ENCODE measurements at places on chromosomes 3 and 15.

DNA sequence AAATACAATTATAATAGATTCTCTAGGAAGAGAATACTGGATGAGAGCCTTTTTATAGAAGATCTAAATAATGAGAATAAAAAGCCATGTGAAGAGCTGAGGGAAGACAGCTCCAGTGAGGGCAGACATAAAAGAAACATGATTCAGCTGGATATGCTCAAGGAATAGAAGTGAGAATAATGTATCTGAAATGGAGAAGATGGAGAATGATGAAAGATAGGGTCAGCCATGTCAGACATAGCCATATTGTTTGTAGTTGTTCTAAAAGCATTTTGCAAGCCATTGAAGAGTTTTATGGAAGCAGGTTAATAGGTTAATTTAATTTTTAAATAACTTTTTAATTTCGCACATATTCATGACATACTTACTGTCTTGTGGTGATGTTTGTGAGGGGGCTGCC, 713.5 kb upstream of the ARPP21 start:
- no peak for DNase-seq

DNA sequence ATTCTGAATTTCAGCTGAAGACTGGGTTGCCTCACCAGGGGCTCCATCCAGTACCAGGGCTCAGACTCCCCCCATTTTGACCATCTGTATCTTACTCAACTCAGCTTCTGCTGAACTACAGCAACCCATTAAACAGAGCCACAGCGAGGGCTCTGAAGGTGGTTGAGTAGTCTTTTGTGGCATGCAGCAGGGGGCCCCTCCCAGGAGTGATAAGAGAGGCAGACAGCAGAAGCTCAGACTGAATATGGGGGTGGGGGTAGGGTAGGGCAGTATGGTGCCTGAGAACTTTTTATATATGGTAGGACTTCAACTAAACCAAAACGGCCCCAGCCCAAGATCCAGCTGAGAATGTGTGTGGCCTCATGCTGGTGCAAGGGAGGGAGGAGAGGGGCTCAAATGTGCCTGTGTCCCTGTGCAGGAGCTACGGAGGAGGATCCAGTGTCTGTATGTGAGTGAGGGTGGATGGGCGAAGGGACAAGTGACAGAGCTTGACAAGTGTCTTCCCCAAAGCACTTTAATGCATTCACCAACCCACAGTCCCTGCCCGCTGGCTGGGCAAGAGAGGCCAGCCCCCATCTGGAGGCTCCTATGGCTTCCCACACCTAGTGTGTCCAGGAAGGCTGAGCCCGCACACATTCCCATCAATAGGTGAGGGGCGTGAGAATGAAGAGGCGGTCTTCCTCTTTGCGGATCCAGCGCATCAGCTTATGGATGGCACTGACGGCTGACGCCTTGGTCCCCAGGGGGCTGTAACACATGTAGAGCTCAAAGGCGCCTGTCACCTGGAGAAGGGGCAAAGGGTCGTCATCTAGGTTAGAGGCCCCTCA, 4.9 kb upstream of the MST1R start:
- no peak for DNase-seq

DNA sequence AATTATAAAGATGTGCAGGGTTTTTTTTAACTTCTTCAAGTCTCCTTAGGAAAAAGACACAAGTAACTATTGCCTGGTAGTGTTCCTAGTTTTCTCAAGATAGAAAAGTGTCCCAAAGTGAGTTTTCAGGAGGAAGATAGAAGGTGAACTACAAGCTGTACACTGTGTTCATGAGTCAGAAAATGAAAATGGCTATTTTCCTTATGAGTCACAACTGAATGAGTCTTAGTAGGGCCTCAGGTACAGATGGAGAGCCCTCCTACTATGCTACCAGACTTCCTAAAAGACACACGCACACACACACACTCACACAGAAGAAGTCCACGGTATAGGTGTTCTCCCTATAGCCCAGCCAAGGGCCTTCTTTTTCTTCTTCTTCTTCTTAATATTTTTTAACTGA, 3.1 kb downstream of the MYO1E start:
- no peak for DNase-seq

- DNase-seq, result no peak
Measured at GRCh38 chr15:98673133-98673532, 24.8 kb downstream of the IGF1R start.

DNA sequence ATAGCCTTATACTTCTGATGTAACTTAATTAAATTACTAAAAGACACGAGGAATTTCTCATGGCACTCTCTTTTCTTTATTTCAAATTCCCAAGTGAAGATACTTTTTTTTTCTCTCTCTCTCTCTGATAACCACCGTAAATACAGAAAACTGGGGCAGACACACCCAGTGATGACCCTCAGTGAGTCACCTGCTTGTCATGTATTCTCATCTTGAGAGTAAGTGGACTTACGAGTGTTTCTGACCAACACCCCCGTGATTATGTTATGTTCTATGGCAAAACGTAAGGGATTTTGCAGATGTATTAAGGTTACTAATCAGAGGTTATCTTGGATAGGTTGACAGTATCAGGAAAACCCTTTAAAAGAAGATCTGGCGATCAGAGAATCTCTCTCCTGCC, 348.8 kb upstream of the ZNF717 start:
- no peak for DNase-seq

GRCh38 chr3:55180936-55181535, 253.2 kb upstream of the LRTM1 start:
- no peak for DNase-seq

DNA sequence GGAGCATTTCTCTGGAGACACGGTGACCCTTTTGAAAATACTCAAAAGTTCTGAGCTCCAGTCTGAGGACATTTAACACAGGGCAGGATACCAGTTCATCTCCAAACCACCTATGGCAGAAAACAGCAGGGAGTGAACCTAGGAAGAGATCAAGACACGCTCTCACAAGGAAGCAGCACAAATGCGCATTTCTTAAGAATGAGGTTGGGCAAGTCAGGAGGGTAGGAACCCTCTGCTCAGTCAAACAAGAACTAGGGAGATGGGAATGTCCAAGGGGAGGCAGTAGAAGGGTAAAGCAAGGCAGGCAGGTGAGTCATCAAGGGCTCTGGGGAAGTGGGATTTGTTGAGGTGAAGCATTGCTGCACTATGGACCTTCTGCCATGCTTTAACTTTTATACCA, 60.3 kb upstream of the PSMD6 start:
- DNase-seq, result no peak

- DNase-seq, result no peak
Measured at GRCh38 chr15:89455535-89455934, 40.8 kb downstream of the RHCG start.

- peak; percentile 53 for DNase-seq
Measured at GRCh38 chr3:155744010-155744625, 753 bp downstream of the PLCH1 start.

DNA sequence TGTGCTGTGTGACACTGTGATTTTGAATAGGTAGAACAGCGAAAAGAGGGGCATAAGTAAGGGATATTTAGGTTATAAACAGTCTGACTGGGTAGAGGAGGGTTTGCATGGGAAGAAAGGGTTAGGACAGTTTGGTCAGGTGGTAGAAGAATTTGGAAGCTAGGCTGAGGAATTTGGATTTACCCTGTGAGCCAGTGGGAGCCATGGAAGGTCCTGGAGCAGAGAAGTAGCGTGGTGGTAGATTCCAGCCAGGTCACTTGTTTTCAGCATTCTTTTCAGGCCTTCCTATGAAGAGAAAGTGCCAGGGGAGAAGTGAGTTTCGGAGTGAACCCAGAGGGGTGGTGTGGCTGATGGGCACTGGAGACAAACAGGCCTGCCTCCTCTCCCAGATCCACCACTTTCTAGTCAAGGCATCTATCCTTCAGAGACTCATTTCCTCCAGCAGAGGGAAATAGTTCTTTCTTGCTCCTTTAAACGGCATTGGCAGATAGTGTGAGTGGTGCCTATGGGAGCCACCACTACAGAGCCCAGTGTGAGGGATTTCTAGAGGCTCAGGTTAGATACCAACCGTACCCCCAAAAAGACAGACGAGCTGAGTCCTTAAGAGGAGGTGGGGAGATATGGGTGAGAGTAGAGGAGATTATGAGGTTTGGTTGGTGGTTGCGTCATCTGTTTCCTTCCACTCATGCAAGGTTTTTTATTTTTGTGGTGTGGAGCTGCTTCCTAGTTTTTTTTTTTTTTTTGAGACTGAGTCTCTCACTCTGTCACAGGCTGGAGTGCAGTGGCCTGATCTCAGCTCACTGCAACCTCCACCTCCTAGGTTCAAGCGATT, 21.2 kb downstream of the PXK start:
- DNase-seq, result no peak

- DNase-seq, result peak; percentile 32
Measured at GRCh38 chr15:59371458-59372351, 966 bp downstream of the MYO1E start.

DNA sequence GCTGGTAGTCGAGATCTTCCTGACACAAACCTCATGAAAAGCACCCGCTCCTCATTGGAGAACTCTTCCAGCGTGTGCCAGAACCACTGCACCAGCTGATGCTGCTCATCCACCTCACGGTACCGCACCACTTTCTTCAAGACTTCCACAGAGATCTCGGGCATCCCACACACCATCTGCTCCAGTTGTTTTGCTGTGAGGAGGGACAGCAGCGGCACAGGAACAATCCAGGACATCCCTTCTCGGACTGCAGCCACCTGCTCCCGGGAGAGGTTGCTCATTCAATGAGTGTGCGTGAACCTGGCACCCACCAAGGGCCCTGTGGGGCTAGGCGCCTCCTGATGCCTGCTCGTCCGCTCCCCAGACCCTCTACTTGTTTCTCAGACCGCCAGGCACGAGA, 15.1 kb downstream of the FBXL22 start:
- DNase-seq, result no peak

DNA sequence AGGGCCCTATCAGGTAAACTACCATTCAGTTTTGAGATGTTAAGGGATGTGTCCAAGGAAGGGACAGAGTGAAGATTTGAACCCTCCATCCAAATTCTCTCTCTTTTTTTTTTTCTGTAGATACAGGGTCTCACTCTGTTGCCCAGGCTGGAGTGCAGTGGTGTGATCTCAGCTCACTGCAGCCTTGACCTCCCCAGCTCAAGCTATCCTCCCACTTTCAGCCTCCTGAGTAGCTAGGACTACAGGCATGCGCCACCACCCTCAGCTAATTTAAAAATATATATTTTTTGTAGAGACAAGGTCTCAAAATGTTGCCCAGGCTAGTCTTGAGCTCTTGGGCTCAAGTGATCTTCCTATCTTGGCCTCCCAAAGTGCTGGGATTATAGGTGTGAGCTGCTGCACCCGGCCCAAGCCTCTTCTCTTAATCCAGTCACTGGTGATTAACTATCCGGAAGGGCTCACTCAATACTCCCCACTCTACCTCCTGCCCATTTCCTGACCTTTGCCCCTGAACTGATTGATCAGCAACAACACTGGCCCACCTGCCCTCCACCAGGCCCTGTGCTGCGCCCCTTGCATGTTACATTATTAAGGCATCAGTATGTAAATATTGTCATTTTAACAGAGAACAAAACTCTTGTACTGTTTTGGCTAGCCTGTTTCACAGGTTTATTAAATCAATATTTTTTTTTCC, 164.7 kb downstream of the CTNNB1 start:
- no peak for DNase-seq

Measured in right hindlimb (tissue), 1 donor.